ENCODE measurements at places on chromosomes 1 and 21.
A peak's percentile ranks its signal among the peaks of the same experiment; 100 is the strongest.

DNA sequence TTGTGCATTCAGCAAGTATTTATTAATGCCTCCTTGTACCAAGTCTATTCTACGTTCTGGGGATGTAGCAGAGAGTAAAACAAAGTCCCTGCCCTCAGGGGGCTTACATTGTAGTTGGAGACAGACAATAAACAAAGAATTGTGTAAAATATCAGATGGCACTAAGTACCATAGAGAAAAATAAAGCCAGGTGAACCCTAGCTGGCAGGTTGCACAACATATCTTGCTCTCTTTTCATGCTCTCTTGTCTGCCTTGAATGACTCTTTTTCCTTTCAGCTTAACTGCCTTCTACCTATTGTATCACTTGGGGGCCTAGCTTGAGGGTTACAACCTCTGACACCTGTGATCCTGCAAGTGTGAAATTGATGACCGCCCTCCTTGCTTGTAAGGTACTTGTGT lies 20.7 kb upstream of the FASLG start:
- DNase-seq = no peak

DNA sequence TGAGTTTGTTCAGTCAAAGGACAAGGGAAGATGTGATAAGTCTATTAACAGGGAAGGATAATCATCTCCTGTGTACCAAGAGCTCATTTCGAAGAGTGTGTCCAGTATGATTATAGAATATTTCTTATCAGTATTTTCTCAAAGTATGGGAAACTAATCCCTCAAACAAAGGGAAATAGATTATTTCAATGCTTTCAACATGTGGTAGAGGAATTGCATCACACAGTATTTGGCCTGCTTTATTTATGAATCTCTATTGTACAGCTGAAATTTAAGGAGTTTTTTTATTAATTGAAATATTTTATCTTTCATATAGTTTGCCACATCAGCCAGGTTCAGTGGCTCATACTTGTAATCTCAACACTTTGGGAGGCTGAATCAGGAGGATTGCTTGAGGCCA lies 151.0 kb downstream of the CLEC20A start:
- no peak for DNase-seq

DNA sequence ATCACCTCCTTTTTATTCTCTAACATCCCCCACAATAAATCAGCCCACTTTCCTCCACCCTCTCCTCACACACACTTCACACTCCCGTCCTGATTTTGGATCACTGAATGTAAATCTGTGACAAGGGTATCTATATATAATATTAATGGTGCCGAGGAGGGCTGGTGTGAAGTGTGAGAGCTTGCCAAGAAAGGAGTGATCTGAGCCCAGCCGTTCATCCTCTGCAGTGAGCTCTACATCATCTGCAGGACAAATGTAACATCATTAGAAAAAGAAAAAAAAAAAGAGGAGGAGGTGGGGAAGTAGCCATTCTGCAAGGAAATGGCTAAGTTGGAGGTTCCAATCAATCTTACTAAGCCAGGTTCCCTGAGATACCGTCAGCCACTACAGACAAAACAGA lies 291.7 kb upstream of the RRP15 start:
- DNase-seq = no peak

- DNase-seq = no peak
Measured at GRCh38 chr1:162007466-162007865, 16.2 kb downstream of the OLFML2B start.

- DNase-seq = no peak
Measured at GRCh38 chr1:94279462-94279861, 42.1 kb upstream of the ARHGAP29 start.

- DNase-seq = peak; percentile 49
Measured at GRCh38 chr21:42535602-42536171, 22.0 kb downstream of the SLC37A1 start.

DNA sequence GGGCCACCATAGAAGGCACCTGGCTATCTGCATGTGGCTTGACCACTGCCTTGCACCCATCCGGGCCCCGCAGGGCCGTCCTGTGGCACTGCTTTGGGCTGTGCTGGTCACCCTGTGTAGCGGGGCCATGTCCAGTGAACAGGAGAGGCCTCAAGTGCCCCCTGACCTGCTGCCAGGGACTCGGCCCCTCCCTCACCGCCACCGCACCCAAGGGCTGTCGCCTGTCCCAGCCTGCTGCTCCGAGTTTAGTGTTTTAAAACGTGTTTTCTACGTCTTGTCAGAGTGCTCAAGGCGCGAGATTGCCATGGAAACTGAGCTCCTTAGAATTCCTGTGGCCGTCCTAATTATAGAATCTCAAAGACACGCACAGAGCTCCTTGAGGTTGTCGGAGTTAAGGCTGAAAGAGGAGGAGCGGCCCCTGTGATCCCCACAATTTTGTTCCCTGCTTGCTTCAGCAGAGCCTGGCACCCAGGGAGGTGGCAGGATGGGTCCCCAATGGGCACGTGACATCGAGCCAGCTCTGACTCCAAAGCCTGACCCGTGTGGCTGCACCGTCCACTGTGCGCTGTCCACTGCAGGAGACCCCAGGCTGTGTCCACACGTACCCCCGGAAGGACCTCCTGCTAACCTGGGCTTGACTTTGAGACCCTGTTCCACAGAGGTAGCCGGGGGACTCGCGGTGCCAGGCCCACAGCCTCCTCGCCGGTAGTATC lies 66.2 kb downstream of the FAAP20 start:
- DNase-seq = peak; percentile 38

DNA sequence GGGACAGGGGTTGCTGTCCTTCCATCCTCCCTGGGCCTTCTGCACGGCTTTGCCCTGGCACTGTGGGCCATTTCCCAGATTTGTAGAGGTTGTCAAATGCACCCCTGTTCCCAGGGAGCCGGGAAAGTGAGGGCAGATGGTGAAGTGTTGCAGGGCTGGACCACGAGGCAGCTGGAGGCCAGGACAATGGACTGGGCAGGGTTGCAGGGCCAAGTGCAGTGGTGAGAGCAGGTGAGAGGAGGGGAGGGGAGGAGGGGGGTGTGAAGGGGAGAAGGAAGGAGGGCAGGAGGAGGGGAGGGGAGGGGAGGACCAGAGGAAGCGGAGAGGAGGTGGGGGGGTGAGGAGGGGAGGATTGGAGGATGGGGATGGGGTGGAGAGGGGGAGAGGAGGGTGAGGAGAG lies 443.9 kb downstream of the CAMTA1 start:
- DNase-seq = no peak

Data from kidney (tissue), 22 donors.